ENCODE measurements at places on chromosomes 7 and 10.

- DNase-seq, result no peak
Measured at GRCh38 chr7:146652176-146652575, 535.6 kb downstream of the CNTNAP2 start.

GRCh38 chr10:21649454-21649872, 115.4 kb downstream of the MLLT10 start:
- no peak for DNase-seq

DNA sequence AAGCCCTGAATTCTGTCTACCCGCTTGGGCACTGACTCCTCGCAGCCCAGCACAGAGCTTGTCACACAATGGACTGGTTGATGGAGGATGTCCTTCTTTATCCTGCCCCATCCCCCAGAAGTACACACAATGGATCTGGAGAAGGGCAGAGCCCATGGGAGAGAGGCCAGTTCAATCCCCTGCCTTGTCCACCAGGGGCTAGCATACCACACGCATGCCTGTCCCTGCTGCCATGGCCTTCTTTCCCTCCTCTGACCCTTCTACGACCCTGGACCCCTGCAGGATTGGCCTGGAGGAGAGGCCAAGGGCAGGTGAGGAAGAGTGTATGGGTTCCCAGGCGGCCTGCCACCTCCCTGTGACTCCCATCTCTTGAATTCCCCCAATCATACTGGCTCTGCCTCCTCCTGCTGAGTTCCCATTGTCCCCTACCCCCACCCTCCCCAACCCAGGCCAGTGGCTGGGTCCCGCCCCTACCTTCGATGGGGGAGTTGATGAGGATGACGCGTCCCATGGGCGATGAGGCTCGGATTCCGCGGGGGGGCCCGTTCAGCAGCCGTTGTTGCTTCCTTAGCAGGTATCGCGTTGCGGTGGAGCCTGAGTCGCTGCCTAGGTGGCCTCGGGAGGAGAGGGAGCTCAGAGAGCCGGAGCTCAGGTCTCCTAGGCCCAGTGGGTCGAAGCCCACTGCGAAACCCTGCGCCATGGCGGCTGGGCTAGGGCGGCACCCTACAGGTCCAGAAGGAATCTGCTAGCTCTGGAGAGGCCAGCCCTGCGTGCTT, 1.2 kb downstream of the PDZD7 start:
- DNase-seq, result no peak

DNA sequence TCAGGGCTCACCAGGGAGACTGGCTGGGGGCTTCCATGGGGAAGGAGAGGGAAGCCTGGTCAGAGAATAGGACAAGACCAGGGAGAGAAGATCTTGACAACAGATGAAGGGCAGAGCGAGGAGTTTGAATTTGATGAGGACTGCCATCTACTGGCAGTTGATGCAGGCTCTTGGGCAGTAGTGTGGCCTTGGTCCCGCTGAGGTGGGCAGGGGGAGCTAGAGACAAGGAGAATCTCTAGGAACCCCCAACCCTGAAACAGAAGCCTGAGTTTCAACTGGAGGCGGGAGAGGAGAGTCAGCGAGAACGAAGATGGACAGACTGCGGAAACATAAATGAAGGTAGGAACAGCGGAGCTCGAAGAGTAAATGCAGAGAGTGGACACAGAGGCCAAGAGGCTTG, 81.0 kb downstream of the PPP1R3C start:
- no peak for DNase-seq

GRCh38 chr7:129845972-129846327, 106.8 kb downstream of the UBE2H start:
- no peak for DNase-seq

DNA sequence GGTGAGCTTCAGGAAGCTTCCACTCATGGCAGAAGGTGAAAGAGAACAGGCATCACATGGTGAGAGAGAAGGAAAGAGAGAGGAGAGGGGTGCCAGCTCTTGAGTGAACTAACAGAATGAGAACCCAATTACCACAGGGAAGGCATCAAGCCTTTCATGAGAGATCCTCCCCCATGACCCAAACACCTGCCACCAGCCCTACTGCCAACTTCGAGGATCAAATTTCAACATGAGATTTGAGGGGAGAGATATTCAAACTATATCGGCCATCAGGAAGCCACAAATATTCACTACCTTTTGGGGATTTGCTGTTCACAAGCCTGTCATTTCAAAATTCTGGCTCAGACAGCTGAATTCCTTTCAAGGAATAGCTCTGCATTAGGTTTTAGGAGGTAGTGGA, 39.9 kb upstream of the SMNDC1 start:
- DNase-seq, result no peak

DNA sequence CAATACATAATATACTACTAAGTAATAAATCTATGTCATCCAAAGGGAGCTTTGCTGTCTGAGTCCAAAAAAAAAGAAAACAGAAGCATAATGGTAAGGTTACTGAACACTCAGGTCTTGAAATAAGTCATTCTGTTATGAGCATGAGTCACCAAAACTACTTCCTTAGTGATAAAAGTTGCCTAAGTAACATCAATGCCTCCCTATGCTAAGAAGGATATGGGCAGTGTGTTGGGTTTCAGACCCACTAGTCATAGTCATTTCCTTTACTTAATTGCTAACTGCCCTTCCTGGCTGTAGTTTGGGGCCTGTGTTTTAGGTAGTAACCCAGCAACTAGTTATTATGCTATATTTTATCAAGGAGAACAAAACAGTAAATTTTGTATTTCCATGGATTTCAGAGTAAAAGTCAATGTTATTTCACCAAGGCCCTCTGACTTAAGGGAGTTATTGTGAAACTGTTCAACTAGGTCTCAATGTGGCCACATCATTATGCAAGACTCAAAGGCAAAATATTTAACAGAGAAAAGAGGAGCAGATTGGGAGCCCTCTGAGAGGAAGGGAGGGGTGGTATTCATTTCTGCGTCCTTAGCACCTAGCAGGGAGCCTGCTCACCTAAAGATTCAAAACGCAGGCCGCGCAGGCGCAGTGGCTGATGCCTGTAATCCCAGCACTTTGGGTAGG, 11.7 kb upstream of the VIM start:
- no peak for DNase-seq

- no peak for DNase-seq
Measured at GRCh38 chr7:56105508-56105907, 768 bp downstream of the CHCHD2 start.
